NCI-H1417 treated with DMSO at 0.1 percent for 48 hours (cell line): ENCODE measurements at places on chromosomes 6 and 20.

DNA sequence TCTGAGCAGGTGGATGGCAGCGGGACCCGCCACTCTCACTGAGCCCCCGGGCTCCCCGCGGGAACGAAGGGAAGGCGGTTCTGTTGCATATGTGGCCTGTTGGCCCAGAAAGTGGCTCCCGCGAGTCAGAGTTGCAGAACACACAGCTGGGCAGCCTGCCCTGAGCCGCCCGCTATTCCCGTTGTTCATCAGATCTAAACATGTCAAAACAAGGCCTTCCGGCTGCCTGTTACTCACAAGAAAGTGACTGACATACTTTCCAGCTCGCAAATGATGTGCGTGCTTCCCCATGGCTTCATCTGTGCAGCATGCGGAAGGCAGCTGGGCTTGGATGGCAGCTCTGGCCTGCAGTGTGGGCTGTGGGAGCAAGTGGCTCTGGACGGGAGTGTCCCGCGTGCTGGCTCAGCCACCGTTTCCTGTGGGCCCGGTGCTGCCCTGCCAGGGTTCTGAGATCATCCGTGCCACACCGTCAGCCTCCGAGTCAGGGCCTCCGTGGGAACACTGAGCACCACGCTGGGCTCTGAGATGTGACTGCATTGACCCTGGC, 227.3 kb downstream of the ERMARD start:
- DNase-seq, result no peak

DNA sequence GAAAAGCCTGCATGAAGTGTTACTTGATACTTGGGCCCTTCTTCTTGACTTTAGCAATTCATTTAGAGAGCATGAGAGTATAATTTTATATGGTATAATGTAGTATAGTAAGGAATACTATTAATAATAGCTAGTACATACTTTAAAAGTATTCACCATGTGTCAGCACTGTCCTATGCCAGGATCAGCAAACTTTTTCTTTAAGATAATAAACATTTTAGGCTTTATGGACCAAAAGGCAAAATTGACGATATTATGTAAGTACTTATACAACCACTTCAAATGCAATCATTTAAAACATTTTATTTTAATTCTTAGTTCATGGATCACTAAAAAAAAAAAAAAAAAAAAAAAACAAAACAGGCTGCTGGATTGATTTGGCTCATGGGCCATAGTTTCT, 163.9 kb downstream of the IBTK start:
- DNase-seq, result no peak

- no peak for DNase-seq
These were observed 29.8 kb downstream of the ARHGAP40 start for GRCh38 chr20:38631155-38632022.

- no peak for DNase-seq
These were observed 70.5 kb upstream of the SLCO4A1 start for GRCh38 chr20:62571669-62572344.

DNA sequence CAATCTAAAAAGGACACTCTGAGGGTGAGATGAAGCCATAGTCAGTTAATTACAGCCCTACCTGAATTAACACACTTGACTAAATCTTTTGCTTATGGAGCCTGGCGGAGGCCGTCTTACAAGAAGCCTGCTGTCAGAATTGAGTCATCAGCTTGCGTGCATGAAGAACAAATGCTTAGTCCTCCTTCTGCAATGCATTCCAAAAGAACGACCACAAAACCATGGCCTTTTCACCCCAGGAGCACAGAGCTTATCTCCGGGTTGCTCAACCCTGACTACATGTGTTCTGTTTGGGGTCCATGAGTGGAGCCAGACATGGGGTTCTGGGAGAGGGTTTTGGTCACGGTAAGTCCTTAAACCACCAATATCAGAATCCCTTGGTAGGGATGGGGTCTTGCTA, 318.1 kb downstream of the CLIC5 start:
- DNase-seq, result no peak

DNA sequence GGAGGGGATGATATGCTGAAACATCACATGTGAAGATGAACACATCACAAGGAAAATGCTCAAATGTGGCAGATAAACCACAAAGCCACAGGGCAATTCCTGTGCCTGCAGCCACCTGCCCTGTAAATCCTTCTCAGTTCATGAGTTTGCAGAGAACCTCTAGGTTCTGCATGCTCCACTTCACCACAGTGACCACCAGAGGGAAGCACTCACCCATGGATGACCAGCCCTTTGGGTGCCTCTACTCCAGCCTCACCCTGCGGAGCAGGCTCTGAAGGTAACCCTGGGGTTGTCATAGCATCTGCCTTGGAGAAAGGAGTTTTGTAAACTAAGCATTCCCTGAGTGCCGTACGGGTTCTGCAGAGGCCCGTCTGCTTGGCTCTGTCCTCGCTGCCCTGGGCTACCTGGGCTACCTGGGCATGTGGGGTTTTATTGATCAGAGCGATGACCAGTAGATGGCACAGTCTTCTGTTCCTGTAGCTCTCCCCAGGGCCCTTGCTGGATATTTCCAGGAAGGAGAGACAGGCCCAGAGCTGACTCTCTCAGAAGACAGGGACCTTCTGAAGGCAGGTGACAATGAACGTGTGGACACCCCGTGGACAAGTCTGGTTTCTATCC, 31.7 kb upstream of the CST1 start:
- no peak for DNase-seq

GRCh38 chr6:151961809-151962208, 154.3 kb downstream of the ESR1 start:
- DNase-seq, result no peak

DNA sequence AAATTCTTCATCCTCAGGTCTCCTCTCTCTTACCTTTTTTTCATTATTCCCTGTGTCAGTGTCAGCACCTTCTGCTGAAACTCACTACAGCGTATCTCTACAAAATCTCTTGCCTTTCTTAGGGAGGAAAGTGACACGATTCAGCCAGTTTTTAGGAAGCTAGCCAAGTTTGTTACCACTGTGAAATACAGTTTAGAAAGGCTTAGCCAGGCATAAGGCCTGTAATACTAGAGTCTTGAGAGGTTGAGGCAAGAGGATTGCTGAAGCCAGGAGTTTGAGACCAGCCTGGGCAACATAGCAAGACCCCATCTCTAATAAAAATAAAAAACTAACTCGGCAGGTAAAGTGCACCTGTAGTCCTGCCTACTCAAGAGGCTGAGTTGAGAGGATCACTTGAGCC, 16.7 kb downstream of the TAB2 start:
- DNase-seq, result no peak

- no peak for DNase-seq
These were observed 114.4 kb upstream of the CCN2 start for GRCh38 chr6:132065556-132065955.

DNA sequence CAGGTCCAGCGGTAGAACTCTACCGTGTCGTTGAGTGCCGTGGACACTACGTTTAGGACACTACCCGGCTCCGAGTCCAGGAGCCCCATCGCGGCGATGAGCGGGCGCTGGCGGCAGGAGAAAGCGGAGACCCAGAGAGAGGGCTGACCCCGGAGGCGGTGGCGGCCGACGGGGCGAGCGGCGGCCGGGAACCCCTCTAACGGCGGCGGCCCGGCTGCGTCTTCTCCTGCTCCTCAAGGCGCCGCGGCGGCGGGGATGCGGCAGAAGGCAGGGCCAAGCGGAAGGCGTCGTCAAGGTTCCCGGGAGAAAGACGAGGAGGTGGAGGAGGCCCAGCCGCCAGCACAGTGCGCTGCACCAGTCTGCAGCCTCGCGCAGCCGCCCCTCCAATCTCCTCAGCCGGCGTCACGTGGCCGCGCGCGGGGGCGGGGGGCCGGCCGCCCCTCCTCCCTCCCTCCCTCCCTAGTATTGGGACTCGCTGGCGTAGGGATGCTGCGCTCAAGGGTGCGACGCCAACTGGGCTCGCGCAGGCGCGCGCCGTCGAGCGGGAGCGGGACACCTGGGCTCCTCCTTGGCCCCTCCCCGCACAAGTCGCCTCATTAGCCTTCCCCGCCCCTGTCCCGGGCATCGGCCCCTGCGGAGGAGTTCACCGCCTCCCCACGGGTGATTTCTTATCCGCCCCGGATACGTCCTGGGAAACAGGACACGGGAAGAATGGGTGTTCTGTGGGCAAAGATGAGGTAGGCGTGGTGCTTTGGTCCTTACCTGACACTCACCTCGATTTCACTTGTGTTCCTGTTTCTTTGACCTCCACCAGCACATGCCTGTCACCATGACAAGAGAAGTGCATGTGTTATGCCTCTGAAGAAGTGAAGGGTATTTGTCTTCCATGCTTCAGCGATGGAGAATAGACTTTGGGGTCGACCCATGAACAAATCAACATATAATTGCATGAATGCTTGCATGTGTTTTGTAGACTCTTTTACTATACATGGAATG, at the start of gene ELOVL4:
TSS of gene ELOVL4 (minus strand) at position 363 of the 996 bp plus-strand sequence. CDS start at position 89, 274 bp downstream.
- peak; percentile 44 for DNase-seq

- DNase-seq, result no peak
These were observed 189.2 kb downstream of the ADGB start for GRCh38 chr6:146787876-146788508.

DNA sequence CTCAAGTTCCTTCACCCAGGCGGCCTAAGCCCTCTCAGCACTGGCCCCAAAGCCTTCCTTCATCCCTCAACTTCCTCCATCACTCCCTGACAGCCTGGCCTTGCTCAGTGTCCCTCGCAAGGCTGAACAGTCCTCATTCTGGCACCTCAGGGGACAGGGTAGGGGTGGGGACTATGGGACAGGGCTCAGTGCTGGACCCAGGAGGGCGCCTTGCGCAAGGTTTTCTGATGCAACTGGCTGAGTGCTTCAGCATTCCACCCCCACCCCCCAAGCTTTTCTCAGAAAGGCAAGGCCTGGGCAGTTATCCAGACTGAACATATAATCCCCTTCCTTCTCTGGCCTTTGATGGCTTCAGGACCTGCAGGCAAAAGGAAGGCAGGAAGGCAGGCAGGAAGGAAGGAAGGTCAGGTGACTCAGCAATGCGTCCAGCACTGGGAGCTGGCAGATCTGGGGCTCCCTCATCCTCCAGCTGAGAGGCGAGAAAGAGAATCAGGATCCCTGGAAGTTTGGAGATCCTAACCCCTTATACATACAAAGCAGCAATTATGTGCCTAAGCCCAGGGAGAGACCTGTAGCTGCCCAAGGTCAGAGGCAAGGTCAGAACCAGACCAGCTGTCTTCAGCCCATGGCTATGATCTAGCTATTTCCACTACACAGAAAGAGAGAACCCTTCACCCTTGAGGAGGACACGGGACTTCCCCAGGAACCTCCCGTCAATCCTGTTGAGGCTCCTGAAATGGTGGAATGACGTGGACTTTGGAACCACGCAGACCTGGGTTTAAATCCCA, 8.6 kb upstream of the TRIB3 start:
- no peak for DNase-seq

GRCh38 chr6:20947977-20948376, 413.7 kb downstream of the CDKAL1 start:
- no peak for DNase-seq

- DNase-seq, result no peak
These were observed 36.6 kb downstream of the MTRES1 start for GRCh38 chr6:107064579-107065065.

DNA sequence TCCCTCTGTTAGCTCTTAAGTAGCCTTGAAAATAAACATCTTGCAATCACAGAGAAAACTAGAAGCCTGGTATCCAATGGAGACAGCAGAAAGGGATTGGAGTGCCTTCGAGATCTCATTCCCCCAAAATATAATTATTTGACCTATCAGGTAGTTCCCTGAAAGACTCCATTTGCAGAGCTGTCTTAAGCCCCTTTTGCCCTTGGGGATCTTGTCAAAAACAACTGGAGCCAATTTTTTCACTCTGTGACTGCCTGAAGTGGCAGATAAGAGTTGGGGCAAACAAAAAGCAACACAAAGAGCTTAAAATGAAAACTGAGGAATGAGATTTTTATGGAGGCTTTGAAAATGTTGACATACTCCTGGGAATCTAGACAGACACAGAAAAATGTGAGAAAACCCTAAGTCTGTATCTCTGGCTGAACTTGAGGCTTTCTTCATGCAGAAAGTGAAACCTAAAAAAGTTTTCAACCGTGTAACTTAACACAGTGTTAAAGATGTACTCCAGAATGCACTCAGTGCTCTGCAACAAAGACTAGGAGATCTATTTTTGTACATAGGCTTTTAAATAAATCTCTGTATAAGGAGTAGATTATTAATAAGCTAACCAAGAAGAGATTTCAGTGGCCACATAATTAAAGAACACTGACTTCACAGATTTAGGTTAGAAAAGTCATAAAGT, 971.1 kb upstream of the MAN1A1 start:
- DNase-seq, result no peak

- DNase-seq, result no peak
These were observed 9.4 kb upstream of the HLA-DQA1 start for GRCh38 chr6:32627831-32628230.

GRCh38 chr6:13378669-13379590, 50.6 kb upstream of the TBC1D7 start:
- no peak for DNase-seq

DNA sequence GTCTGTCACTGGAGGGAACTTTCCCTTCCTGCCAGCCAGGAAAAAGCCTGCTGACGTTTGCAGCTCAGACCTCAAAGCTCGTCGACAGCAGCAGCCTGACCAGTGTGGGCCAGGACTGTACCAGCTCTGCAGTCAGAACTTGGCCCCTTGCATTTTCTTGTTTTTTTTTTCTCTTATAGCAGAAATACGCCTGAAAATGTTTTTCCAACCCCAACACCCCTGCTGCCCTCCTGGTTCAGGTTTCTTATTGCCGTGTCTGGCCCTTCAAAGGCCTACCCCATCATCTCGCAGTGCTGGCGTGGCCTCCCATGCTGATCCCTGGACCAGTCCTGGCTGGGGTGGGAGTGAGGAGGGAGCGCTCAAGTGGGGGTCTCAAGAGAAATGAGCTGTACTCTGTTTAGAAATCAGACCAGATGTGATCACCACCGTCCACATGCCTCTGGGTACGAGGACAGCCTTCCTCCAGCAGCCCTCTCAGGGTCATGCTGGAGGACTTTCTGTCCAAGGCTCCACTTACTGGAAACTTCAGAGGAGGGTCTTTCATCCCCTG, 169.0 kb downstream of the FOXC1 start:
- DNase-seq, result no peak

DNA sequence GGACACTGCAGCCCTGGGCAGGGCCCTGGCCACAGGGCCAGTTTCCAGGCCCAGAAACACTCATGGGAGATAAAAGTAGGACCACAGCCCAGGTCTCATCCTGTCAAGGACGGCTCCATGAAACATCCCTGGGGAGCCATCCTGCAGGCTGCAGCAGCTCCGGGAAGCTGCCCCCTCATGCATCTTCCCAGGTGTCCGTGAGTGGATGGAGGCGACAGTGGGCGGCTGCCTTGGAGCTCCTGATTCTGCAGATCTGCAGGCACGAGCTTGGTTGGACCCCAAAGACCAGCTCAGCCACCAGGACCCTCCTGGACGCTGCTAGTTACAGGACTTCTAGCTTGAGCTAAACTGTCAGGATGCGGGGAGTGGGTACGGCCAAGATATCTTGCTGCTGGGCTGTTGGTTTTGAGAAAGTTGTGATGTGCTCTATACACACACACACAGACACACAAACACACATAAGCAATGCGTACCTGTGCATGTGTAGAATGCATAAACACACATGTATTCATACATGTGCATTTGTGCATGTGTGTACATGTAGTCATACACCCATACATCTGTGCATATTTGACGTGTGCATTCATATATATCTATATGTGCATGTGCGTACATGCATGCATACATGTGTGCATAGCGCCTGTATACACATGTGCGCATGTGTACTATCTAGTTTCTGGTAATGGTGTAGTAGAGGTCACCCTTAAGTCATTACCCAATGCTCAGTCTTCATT, 297.8 kb downstream of the TAF4 start:
- no peak for DNase-seq

- DNase-seq, result no peak
These were observed 6.0 kb downstream of the HLA-C start for GRCh38 chr6:31265926-31266325.
